ENCODE measurements at places on chromosomes 5 and 9. TPM values are rescaled to one million over a fixed set of nuclear protein-coding genes. Genes with fewer than 3 reads are reported as not detected.

Gene PIP5K1B
- 6.1 TPM for total RNA-seq

Gene SCGB3A1
- total RNA-seq = not detected

GRCh38 chr5:83341815-83342334 lies 129.7 kb upstream of the VCAN start:
- DNase-seq = no peak

- DNase-seq = peak; percentile 65
These were observed 13.9 kb downstream of the PRRC2B start for GRCh38 chr9:131407717-131408195.

- no peak for DNase-seq
These were observed 81.0 kb downstream of the KCNT1 start for GRCh38 chr9:135782946-135783345.

DNA sequence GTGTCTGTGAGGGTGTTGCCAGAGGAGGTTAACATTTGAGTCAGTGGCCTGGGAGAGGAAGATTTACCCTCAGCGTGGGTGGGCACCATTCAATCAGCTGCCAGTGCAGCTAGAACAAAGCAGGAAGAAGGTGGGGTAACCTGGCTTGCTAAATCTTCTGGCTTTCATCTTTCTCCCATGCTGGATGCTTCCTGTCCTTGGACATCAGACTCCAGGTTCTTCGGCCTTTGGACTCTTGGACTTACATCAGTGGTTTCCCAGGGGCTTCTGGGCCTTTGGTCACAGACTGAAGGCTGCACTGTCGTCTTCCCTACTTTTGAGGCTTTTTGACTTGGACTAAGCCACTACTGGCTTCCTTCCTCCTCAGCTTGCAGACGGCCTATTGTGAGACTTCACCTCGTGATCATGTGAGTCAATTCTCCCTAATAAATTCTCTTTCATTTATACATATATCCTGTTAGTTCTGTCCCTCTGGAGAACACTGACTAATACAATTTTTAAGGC lies 38.1 kb downstream of the PBX3 start:
- DNase-seq = no peak

DNA sequence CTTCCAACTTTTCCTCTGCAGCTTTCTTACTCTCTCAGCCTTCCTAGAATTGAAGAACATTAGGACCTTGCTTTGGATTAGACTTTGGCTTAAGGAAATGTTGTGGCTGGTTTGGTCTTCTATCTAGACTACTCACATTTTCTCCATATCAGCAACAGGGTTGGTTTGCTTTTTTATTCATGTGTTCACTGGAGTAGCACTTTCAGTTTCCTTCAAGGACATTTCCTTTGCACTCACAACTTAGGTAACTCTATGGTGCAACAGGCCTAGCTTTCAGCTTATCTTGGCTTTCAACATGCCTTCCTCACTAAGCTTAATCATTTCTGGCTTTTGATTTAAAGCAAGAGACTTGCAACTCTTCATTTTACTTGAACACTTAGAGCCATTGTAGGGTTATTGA lies 153.1 kb downstream of the CCDC192 start:
- DNase-seq = no peak

Gene GPR21
- total RNA-seq = 0.58 TPM

GRCh38 chr9:77316058-77316457 lies 138.7 kb downstream of the VPS13A start:
- DNase-seq = no peak

- no peak for DNase-seq
These were observed 8.2 kb upstream of the ELOVL7 start for GRCh38 chr5:60852317-60852716.

Gene ANKRD31
- 0.27 TPM for total RNA-seq

DNA sequence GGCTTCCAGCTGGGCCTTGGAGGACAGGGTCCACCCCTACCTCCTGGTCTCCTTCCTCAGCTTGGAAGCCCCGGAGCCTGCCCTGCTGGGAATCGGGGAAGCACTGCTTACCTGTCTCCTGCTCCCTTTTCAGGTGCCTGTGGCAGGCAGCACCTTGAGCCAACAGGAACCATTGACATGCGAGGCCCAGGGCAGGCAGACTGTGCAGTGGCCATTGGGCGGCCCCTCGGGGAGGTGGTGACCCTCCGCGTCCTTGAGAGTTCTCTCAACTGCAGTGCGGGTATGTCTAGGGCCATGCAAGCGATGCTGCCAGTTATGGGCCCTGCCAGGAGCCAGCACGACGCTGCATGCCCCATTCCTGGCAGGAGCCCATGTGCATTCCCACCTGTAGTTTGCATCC lies 3.8 kb upstream of the CACFD1 start:
- no peak for DNase-seq

DNA sequence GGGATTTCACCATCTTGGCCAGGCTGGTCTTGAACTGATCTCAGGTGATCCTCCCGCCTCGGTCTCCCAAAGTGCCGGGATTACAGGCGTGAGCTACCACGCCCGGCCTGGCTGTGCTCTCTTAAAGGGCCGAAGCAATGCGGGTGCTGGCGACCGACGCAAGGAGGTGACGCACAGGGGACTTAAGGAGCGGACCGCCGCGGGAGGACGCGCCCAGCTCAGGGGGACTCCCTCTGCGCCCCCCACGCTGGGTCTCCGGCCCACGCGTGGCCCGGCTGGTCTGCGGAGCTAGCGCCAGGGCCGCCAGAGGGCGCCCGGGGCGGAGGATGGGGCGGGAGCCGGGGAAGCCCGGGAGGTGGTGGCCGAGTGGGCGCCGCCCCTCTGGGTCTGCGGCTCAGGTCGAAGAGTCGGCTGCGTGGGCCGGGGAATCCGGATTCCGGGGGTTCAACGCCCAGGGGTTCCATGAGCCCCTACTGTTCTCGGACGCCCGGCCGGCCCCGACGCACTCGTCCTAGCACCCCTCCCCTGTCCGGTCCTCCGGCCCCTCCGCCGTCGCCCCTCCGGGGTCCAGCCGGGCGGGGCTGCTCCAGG lies 502 bp upstream of the CERCAM start:
- no peak for DNase-seq

DNA sequence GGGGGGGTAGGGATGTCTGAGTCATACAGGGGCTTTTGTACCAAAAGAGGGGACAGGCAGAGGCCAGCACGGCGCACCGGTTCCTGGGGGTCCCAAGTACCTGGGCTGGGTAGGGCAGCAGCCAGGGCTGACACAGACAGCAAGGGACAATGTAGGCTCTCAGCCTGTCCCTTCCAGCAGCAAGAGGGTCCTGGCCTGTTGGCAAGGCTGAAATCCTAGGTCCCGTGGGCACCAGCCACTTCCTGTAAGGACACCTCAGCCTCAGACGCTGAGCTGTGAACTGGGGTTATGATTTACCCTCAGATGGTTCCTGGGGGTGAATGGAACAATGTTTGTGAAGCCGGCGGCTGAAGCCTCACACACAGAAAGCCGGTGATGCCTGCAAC lies 41.3 kb downstream of the NACC2 start:
- DNase-seq = no peak

Gene ANGPTL2
- total RNA-seq = 10.6 TPM

DNA sequence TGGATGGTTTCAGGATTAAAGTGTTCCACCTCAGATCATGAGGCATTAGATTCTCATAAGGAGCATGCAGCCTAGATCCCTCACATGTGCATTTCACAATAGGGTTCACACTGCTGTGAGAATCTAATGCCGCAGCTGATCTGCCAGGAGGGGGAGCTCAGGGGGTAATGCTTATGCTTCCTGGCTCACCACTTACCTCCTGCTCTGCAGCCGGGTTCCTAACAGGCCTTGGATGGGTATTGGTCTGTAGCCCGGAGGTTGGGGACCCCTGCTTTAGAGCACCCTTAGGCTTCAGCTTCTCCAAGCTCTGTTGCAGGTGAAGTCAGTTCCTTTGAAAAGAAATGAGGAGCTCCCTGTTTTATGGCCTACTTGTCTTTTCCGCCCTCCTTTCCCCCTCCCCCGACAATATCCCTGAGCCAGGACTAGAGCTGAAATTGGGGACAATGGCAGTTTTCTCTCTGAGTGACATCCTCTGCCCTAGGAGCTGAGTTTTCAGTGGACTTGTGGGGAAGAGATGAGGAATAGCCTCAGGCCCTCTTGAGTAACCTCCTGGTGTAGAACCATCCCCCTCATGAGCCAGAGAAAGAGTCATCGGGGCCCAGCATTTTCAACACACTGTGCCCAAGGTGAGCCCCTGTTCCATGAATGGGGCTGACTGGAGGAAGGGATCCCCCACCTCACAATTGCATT lies 16.2 kb upstream of the MAT2B start:
- peak; percentile 63 for DNase-seq

Gene DIPK1B
- 35.3 TPM for total RNA-seq

- no peak for DNase-seq
These were observed 59.7 kb downstream of the GGTA1 start for GRCh38 chr9:121439711-121440664.

Gene C9orf153
- 0.65 TPM for total RNA-seq

Gene ARHGEF28
- 1.0 TPM for total RNA-seq

GRCh38 chr9:133355881-133356357 lies 368 bp downstream of the SURF1 start:
- DNase-seq = no peak

DNA sequence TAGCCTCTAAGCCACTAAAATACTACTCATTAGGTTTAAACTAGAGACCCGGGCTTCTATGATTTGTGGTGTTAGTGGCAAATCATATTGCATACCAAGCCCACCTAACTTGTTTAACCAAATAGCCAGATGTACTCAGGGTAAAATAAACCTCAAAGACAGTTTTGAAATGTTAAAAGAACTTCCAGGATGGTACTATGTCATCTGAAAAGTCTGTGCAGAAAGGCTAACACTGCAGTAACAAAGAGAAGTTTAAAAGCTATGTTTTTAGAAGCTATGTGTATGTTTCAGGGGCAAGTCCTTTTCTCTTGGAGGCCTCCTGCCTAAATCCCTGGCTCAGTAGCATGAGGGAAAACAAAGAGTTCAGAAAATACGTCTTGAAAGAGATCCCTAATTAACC lies 84.9 kb upstream of the IL7R start:
- DNase-seq = no peak

DNA sequence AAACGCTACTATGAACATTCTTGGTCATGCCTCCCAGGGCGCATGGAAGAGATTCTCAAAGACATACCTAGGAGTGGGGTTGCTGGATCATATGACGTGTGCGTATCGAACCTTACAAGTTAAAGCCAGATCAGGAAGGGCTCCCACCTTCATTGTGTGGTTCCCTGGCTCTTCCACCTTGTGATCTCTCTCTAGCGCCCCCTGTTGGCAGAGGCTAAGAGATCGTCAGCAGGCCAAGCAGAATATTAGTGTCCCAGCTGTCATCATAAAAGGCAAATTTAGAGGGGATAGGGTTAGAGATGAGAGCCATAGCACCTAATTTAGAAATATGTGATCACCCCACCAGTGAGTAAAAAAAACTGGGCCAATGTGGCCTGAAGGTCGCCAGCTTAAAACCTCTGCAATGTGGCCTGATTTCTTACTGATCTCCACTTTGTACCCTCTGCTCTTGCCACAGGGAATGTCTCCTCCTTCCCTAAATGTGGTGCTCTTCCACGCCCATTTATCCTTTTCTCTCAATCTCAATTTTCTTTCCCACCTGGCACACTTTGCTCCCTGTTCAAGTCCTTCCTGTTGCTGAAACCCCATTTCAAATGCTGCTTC lies 91.7 kb upstream of the SHB start:
- no peak for DNase-seq

Gene GFM2
- total RNA-seq = 30.6 TPM

- DNase-seq = no peak
These were observed 202.9 kb downstream of the NR2F1-AS1 start for GRCh38 chr5:93378073-93378472.

GRCh38 chr5:120464627-120465435 lies 731 bp downstream of the PRR16 start:
- DNase-seq = peak; percentile 78

DNA sequence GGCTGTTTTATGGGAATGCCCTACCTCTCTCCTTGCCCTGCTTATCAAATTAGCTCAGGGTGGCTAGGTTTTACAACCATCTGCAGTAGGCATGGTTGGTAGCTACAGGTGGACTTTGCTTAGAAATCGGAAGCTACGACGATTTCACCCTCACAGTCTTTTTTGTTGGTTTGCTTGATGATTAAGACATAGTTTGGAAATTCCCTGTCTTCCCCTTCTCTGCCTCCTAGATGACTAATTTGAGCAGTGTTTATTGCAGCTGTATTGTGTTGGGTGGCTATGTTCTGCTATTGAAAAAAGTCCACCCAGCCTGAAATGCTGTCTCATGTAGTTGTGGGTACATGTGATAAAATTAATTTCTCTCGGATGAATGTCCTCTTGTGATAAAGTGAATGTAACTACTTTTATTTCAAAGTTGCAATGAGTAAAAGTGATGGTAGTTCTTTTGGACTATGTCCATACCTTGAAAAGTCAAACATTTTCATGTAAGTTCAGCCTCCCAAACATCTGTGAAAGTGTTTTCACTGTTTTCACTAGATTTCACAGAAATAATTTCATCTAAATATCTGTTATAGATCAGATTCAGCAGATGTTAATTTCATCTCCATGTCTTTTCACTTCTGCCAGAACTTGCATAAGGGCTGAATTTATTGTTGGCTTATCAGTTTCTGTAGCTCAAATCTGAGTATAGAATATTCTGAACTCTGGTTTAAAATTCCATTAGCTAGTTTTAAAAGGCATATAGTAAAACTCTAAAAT lies 37.3 kb upstream of the FYB1 start:
- DNase-seq = no peak

GRCh38 chr5:173232499-173233346 lies 2.3 kb downstream of the NKX2-5 start:
- no peak for DNase-seq

GRCh38 chr5:150347003-150347402 lies 10.5 kb upstream of the TCOF1 start:
- DNase-seq = no peak

DNA sequence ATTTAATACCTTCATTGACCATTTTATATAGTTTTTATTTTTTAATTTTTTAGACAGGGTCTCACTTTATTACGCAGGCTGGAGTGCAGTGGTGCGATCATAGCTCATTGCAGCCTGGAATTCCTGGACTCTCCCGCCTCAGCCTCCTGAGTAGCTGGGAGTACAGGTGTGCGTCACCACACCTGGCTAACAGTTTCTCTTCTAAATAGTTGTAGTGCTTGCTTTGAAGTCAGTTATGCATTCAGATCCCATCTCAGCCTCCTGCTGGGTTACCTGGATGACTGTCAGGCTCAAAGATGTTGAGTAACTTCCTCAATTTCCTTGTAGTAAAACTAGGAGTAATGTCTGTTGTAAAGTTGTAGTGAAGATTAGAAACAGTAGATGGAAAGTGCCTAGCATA lies 21.4 kb downstream of the SNX18 start:
- DNase-seq = no peak

Gene IGIP
- total RNA-seq = 0.33 TPM

DNA sequence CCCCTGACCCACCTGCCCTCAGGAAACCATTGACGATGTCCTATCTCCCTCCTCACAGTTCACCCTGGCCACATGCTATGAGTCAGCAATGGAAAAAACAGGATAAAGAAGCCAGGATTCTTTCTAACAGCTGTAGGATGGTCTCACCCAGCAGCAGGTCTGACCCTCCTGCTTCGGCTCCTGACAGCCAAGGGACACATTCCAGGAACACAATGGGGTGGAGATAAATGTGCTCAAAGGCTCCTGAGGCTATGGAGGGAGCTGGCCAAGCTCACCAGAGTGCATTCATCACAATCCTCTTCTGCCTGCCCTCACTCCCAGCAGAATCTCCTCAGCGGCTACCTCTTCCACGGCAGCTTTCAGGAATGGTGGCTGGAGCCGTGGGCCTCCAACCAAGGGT lies 170.3 kb downstream of the PJA2 start:
- DNase-seq = no peak

Gene OTP
- total RNA-seq = not detected

Gene TLE1
- 91.0 TPM for total RNA-seq
